Stimulated activated CD4-positive, alpha-beta T cell treated with anti-CD3 and anti-CD28 coated beads, Interleukin-4, amount 100 ng/mL, for 1 hour (primary cell): ENCODE measurements at places on chromosomes 7 and 10.
A peak's percentile ranks its signal among the peaks of the same experiment; 100 is the strongest.

DNA sequence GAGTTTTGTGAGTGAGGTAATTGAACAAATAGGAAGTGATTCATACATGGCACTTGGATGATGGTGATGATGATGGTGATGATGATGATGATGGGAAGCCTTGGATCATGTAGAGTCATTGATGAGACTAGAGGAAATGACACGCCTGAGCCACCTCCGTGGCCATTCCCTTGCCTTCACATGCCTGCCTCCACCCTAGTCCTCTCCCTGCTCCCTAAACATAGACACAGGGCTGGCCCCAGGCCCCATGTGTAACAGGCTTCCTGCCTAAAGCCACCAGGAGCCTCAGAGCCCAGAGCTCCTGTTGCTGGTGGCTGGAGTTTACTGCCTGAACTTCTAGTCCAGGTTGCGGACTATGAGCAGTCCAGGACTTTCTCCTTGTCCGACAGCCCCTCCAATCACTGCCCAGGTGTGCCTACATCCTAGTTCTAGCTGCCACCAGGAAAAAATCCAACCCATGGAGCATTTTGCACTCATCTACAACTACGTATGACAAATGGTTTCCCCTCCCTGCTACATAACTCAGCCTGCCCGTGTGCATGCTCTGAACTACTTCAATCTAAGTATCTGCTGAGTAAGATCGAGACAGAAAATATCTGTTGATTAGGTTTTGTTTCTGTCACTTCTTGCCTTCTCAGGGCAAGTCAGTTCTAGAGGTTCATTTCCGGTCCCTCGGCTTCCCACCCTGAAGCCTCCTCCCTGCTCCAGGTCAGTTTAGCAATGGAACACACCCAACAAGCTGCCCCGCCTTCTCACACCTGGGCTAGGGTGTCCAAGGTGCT lies 35.5 kb upstream of the KDM7A start:
- DNase-seq = no peak

DNA sequence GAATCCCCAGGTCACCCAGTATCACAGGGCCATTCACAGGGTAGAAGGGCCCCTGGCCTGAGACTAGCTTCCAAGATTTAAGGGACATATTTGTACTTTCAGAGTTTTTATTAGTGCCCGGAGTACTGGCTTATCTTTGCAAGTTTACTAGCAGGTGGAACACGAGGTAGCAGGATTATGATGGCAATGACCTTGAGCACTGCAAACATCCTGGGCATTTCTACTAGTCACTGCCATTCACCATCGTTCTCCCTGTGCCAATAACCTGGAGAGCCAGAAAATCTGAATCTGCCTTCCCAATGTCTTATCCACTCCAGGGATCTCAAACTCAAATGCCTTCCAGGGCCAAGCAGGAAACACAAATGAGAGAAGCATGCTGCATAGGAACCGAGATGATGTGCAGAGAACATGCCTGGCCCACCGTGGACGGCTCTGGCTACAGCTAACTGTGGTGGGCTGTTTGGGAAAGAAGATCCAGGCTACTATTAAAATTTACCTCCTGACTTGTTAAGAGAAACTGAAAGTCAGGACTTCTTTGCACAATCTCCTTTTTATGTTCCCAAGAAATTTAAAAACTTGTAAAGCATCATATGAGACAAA lies 16.7 kb downstream of the FAM53B start:
- DNase-seq = no peak

GRCh38 chr7:55464422-55464821 lies 99.3 kb downstream of the LANCL2 start:
- no peak for DNase-seq

DNA sequence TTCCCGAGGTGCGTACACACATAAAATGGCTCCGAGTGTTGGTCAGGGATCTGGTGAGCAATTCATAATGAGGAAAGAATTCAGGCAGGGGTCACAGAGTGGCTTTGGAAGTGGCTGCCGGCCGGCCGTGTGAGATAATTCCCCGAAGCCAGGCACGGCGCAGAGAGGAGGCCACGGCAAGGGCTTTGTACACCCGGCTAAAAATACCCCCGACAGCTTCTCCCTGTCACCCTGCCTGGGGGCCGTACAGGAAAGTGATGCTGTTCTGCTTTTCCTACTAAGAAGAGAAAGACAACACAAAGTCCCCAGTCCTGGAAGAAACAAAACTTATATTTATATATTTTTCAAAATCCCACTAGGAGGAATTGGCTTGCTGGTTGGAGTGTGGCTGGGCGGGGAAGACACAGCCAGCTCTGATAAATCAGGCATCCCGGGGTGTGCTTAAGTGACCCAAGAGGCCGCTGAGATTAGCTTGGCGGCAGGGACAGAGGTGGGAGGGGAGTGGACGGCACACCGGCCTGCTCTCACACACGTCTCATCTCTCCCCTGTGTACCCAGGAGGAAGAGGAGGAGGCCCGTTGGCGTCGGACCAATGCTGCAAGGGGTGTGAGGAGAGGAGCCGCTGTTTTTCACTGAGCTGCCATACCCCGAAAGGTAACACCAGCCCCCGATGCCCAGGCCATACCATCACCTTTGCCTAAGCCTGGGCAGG lies 70.5 kb downstream of the ZMIZ1 start:
- no peak for DNase-seq

DNA sequence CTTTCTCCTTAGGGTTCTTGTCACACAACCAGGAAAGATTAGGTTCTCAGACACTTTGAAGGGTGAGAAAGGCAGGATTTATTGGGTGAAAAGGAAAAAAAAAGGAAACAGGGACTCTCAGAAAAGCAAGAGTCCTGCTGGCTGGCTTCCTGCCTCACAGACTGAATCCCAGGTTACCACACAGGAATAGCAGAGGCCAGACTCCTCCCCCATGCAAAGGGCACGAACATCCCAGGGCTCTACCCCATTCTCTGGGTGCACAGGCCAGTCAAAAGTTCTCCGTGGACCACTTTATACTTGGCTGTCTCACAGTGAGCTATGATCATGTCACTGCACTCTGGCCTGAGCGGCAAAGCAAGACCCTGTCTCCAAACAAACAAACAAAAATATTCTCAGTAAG lies 42.6 kb downstream of the HOXA1 start:
- DNase-seq = no peak

DNA sequence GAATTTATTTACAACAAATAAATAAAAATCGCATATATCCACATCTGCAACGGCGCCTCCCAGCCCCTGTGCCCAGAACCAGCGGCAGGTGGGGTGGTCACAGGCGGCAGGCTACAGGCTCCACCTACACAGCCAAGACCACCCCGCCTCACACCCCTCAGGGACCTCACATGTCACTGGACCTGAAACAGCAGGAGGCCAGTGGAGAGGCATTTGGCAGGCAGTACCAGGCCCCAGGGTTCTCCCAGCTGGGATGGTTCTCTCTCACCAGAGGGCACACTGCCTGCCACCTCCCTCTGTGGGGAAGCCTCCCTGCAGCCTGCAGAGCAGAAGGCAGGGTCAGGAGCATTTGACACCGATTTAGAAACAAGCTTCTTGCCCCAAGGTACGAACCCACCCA lies 81.5 kb downstream of the MAD1L1 start:
- no peak for DNase-seq

GRCh38 chr7:11478882-11479281 lies 353.1 kb downstream of the THSD7A start:
- DNase-seq = no peak

- no peak for DNase-seq
Measured at GRCh38 chr10:132610071-132610701, 72.6 kb downstream of the INPP5A start.

- no peak for DNase-seq
Measured at GRCh38 chr7:88116235-88116795, 103.5 kb downstream of the SRI start.

GRCh38 chr7:78368771-78369170 lies 570.2 kb downstream of the PHTF2 start:
- no peak for DNase-seq

DNA sequence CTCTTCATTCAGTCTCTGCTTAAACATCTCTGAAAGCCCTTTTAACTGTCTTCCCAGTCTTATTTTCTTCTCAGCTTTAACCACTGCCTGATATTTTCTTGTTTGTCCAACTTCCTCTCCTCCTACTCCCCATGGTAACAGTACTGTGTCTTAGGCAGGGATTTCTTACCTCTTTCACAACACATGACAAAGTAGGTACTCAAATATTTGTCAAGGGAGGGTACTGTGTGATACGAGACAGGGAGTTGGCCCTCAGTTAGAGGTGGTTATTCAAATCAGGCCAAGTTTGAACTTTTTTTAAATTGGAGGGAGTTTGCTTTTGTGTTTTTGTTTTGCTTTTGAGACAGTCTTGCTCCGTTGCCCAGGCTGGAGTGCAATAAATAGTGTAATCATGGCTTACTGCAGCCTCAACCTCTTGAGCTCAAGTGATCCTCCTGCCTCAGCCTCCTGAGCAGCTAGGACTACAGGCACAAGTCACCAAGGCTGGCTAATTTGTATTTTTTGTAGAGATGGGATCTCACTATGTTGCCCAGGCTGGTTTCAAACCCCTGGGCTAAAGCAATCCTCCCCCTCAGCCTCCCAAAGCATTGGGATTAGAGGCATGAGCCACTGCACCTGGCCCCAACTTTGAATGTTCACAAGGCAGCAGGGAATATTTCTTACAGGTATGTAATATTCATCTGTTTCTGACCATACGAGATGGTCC lies 2.5 kb upstream of the KPNA7 start:
- DNase-seq = no peak

- DNase-seq = no peak
Measured at GRCh38 chr7:2281541-2281940, 32.7 kb downstream of the SNX8 start.

DNA sequence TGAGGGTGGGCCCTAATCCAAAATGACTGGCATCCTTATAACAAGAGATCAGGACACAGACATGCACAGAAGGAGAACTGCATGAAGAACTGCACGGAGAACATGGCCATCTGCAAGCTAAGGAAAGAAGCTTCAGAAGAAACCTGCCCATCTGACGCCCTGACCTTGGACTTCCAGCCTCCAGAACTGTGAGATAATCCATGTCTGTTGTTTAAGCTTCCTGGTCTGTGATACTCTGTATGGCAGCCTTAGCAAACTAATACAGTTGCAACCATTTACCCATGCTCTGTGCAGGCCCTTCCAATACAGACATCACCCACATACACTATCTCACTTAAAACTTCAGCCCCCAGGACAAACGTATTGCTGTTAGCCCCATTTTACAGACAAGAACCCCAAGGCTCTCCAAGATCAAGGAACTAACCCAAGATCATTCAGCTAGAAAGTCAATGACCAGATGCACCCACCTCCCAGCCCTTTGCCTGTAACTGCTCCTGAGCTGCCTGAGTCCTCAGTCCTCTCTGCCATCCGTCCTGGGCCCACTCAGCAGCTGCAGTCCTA lies 39.7 kb downstream of the DLG5 start:
- DNase-seq = no peak

- DNase-seq = no peak
Measured at GRCh38 chr10:79420974-79421688, 24.3 kb downstream of the ZCCHC24 start.

- DNase-seq = no peak
Measured at GRCh38 chr7:140688341-140688740, 8.2 kb upstream of the NDUFB2 start.

DNA sequence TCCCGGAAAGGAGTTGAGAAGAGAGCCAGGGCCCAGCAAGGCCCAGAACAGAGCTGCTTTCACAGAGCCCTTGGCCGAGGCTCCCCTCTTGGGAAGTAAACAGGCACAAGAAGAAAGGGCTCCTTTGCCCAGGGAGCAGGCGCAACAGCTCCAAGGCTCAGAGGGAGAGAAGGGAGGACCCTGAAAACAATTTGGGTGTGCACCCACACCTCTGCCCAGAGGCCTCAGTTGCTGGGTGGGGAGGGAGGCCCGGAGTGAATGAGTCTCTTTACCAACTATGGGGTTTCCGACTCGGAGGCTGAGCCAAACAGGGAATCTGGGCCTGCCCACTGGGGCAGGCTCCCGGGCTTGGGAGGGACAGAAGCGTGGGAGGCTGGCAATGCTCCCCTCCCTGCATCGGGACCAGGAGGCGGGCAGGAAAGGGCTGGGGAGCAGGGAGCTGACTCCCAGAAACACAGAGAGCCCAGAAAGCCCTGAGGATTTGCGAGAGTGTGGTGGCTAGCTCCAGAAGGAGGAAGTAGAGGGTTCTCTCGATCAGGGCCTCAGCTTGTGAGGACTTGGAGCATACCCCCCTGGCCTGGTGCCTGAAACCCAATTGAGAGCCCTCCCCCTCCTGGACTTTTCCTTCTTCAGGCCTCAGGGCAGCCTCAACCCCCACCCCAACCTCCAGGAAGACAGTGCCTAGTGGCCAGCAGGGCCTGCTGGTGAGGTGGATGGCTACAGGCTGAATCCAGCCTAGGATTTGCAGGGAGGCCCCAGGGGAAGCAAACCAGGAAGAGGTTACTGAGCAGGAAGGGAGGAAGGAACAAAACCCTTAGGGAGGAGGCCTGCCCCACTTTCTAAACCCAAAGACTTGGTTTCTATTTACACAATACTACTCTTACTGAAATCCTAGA lies 6.2 kb downstream of the C10orf105 start:
- peak; percentile 41 for DNase-seq

GRCh38 chr10:36148207-36148606 lies 506.1 kb upstream of the FZD8 start:
- no peak for DNase-seq

- no peak for DNase-seq
Measured at GRCh38 chr10:22976534-22976933, 48.7 kb downstream of the ARMC3 start.

DNA sequence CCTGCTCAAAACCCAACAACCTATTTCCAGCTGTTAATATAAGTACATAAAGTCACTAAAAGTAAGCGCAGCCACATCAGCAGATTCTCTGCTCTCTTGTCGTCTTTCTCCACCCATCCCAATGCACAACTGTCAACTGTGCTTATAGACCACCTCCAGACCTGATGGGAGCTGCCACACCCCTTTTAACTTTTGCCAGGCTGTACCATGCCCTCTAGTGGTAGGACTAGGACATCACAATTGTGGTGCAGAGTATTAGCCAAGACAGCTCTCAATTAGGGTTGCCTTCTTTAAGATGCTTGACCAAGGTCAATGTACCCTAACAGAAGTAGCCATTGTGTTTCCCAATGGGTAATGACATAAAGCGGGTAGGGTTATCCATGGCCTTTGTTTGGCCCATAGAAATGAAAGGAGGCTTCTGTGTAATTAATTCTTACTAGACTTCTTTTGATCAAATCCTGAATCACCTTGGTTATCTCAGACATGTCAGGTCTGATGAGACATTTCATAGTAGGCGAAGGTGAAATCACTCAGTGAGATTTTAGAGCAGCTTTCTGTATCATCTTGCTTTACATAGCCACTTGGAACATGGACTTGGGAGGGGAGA lies 68.1 kb downstream of the SCRN1 start:
- no peak for DNase-seq
